ENCODE measurements at places on chromosomes 1 and 21.

GRCh38 chr1:218517459-218517858 lies 172.3 kb downstream of the TGFB2 start:
- no peak for DNase-seq

- DNase-seq = no peak
These were observed 63.1 kb upstream of the DPT start for GRCh38 chr1:168792142-168792541.

DNA sequence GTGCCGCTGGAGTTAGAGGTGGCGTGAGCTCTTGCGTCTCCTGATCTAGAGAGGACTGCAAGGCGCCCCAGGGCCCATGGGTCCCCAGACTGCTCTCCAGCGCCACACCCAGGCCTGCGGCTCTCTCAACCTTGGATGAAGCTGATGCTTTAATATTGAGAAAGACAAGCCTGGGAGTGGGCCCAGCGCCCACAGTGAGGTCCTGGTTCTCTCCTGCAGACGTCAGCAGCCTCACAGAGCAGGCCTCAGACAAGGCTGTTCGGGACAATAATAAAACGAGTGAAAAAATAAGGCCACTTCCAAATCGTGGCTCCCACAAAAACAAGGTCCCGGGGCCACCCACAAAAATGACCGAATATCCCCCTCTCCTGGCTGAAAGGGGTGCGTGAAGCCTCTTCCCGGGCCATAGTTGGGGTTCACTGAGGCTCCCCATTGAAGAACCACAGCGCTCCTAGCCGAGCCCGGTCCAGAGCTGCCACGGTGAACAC lies 6.0 kb upstream of the DNMT3L start:
- DNase-seq = no peak

DNA sequence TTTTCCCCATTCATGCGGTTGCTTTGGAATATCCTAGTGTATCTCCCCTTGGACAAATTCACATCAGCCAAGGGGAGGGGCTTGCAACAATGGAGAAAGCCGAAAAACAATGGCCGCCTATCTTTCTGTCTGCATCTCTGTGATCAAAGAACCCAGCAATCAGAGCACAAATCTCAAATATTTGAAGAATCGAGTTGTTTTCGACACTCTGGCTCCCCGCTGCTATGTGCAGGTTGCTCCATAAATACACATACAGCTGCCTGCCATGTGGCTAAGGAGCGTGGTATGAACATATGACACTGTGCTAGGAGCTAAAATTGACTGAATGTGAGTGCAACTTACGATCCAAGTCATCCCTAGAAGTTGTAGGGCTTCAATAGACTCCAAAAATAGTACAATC lies 8.5 kb downstream of the CFHR4 start:
- no peak for DNase-seq

DNA sequence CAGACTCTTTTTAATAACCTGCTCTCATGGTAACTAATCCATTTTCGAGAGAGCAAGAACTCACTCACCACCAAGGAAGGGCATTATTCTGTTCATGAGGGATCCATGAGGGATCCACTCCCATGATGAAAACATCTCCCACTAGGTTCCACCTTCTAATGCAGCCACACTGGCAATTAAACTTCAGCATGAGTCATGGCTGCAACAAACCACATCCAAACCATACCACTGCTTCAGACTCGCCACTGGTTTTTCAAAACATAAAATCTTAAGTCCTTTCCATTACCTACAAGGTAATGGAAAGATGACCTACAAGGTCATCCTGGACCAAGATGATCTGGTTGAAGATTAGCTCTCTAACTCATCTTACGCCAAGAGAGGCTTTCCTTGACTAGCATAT lies 405.1 kb downstream of the VAV3 start:
- peak; percentile 27 for DNase-seq

GRCh38 chr1:27192039-27192529 lies 37.2 kb upstream of the SLC9A1 start:
- no peak for DNase-seq

DNA sequence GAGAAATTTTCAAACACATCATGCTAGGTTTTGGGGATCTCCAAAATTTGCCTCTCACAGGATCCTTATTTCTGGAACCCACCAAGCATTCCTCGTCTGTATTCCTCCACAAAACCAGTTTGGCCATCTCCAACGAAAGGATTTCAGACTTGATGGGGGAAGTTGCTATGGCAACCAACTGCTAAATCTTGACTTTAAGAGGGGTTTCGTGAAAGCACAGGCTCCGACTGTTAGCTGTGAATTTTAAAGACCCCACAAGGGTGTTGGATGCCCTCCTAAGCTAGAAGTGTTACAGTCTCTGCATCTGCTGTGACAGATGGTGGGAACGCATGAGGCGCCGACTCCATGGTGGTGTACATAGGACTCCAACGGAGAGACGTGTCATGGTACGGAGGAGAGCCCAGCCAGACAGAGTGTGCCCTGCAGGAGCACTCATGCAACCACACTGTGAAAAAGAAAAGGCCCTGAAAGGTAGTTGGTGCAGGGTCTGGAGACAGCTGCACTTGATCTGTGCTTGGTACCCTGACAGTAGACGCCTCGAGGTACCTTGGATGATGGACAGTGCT lies 147.1 kb downstream of the ASTN1 start:
- no peak for DNase-seq

GRCh38 chr1:47569681-47570470 lies 132.0 kb downstream of the FOXD2 start:
- DNase-seq = peak; percentile 23

DNA sequence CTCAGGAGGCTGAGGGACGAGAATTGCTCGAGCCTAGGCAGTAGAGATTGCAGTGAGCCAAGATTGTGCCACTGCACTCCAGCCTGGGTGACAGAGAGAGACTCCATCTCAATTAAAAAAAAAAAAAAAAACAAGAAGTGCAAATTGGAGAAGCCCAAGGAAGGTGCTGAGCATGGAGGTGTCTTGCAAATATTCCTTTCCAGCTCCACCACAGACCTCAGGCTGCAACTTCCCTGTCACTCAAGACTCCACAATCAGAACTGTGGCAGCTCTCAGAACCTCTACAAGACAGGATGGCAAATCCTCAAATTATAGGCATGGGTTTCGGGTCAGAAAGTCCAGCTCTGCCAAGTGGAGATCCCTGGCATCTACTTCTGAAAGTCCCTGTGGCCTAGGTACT lies 104.4 kb upstream of the TIAM1 start:
- no peak for DNase-seq

GRCh38 chr1:24897263-24898151 lies 32.6 kb downstream of the RUNX3 start:
- no peak for DNase-seq

- DNase-seq = no peak
These were observed 3.4 kb upstream of the CDCP2 start for GRCh38 chr1:54156201-54156600.

GRCh38 chr1:231584117-231584516 lies 42.5 kb upstream of the DISC1 start:
- peak; percentile 20 for DNase-seq

DNA sequence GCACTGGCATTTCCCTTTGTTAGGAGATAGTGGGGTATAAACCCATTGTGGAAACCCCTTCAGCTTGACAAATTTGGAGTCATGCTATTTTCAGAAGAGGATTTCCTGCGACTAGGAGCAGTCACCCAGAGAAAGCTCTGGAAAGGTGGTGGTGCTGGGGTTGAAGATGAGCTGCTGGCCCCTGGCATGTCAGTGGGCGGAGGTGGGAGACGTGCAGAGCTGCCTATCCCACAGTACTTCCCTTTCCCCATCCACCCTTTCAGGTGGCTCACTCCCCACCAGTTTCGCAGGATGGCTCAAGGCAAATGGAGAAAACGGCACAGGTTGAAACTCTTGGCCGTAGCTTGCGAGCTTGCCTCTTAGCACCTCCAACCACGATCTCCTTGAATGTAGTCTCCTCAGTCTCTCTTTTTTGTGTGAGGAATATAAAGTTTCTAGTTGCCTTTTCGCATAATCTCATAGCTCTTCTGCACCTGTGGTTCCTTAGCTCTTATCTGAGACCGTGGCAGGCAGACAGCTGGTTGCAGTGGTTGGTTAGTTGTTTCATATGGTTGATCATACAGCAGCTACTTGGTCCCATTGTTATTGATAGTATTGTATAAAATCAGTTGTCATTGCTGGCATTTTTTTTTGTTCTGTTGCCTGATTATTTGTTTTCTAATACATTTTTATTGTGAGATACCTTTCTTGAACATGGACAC lies 48.2 kb downstream of the ADARB1 start:
- no peak for DNase-seq

- no peak for DNase-seq
These were observed 5.0 kb upstream of the KIF21B start for GRCh38 chr1:201028461-201028889.

DNA sequence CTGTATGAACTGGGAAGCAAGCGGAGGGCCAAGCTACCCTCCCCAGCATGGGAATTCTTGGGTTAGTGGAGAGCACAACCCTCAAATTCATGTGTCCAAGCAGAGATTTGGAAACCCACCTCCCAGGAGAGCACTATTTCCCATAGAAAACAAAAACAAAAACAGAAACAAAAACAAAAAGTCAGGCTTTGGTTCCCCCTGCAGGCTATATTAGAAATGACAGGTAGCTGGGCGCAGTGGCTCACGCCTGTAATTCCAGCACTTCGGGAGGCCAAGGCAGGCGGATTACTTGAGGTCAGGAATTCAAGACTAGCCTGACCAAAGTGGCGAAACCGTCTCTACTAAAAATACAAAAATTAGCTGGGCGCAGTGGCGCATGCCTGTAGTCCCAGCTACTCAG lies 10.8 kb downstream of the MINDY1 start:
- no peak for DNase-seq

DNA sequence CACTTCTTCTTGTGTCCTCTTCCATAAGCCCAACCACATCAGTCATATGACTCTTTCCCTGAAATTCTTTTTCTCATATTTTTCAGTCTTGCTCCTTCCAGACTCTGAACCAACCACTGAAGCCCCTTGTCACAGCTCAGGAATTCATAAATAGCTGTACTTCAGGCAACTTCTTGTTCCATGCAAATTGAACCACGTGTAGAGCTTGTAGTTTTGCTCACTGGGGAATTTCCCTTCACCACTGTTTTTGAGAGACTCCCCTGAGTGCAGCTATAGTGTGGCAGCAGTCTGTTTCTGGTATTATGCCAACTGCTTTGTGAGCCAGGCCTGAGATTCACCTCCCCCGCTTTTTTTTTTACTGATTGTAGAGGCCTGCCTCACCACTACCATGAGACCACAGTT lies 150.3 kb upstream of the SPAG17 start:
- peak; percentile 84 for DNase-seq

DNA sequence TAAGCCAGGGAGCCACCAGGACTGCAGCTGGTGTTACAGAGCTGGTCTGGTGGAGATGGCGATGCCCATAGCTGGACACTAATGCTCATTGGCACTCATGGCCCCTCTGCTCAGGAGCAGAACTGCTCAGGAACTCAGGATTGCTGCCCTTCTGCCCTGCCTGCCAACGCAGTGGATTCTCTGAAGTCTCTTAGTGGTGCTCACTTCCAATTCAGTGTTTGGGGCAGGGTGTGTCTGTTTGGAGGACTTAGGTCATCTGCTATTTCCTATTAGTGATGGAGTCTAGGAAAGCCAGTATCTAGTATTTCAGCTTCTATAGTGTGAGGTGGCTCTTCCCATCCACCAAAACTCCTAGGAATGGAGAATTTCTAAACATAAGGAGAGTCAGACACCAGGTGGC lies 29.1 kb downstream of the S100A10 start:
- DNase-seq = no peak

DNA sequence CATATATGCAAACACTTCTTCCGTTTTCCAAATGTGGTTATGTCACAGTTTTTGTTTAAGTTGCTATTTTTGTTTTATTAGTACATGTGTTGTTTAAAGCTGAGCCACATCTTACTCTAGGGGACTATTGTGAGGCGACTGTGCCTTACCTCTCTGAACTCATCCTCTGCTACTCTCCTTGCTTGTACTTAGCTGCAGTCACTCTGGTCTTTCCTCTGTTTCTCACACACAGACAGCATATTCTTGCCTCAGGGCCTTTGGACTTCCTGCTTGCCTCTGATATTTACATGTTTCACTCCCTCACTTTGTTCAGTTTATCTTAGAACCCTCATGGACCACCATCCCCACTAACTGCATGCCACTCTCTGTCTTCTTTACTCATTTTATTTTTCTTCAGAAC lies 101.1 kb downstream of the MACF1 start:
- DNase-seq = no peak

DNA sequence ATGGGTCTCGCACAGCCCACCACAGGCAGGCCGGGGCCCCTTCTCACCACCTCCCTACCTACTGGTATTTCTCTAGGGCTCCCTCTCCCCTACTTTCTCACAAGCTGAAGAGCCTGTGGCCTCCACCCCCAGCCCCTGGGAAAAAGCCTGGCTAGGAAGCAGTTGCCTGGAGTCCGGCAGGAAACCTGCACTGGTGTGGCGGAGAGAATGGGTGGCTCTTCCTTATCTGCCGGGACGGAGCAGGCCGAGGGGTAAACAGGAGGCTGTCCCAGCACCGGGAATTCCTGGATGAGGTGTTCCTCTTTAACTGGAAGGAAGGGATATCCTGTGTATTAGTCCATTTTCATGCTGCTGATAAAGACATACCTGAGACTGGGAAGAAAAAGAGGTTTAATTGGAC lies 125.8 kb downstream of the TLR5 start:
- no peak for DNase-seq

GRCh38 chr21:16154951-16155635 lies 425.3 kb downstream of the USP25 start:
- no peak for DNase-seq

GRCh38 chr1:157157501-157158190 lies 19.5 kb upstream of the ETV3 start:
- no peak for DNase-seq

DNA sequence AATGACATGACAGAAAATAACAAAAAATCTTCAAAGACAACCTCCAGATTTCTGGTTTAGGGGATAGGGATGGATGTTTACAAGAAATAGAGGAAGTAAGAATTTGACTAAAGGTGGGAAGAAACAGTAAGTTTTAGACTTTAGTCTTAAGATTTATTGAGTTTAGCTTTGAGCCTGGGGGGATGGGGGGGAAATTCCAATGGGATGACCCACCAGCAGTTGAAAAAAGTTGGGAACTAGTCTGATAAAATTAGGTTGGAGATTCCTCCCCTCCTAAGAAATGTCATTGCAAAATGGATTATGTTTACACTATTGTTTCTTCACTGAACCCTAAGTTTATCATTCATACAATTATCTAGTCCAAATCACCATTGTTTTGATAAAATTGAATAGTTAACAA lies 28.4 kb downstream of the WDR26 start:
- DNase-seq = no peak

DNA sequence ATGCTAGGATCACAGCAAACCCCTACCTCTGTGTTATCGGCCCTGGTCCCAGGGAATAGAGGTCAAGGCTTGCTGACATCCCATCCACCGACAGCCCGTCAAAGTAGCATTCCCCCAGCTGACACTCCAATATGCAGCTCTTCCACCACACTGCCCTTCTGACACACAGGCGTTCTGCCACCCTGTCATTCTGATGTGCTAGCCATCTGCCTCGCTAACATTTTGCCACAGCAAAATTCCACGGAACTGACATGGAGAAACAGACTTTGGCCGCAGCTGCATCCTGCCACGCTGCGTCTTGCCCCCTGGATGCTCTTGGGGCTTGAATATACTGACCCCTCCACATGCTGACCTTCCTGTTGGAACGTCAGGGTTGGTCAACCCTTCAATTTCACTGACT lies 163.2 kb upstream of the CSF3R start:
- DNase-seq = no peak

Measured in astrocyte of the cerebellum (primary cell).